ENCODE measurements at places on chromosomes 12 and 14.

GRCh38 chr14:91843437-91843836 lies 23.9 kb downstream of the TC2N start:
- no peak for DNase-seq

GRCh38 chr14:94342334-94342934 lies 19.3 kb upstream of the SERPINA6 start:
- DNase-seq: peak; percentile 98

GRCh38 chr12:76764856-76765255 lies 941 bp downstream of the ZDHHC17 start:
- DNase-seq: no peak

DNA sequence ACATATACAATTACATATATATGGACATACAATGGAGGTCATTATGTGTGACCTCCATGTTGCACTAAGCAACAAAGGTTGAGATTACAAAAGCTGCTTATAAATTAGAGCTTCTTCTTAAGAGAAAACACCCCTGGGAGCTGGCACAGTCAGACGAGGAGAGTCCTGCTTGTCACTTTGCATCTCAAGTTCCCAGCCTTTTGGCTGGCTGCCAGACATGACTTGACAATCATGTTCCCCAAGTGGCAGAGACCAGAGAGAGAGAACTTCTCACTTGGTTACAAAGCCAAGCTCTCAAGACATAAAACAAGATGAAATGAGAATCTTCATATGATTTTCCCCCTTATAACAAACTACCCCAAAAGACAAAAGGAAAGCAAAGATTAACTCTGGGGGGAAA lies 8.5 kb upstream of the SYNJ2BP start:
- DNase-seq: no peak

DNA sequence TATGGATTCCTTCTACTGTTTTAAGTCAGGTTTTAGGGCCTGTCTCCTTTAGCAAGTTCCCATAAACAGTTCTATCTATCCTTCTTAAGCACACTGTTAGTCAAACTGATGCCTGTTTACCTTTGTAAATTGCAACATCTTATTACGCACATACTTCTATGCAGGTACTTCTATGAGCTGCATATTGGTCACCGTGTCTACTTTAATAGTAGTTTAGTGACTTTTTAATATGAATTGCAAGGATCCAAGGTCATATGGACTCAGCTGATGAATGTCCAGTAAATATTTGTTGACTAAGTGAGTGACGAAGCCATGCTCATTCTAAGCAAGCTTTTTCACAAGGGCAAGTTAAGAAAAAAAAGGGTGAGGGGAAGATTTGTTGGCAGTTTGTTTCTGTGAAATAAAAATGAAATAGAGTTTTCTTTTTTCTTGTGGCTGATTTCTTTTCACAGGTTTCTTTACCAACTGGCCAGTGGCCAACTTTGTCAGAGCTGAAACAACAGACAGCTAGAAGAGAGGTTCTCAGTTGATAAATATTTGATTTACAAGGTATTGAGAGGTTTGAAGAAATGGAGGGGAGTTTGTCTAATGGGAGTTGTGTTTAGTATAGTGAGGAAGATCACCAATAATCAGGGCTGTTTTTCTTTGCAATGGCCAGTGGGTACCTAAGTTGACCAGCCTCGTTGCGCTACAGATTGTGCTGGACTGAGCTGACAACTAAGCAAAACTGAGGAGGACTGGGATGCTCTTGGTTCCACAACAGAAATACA lies 141.1 kb downstream of the SLC15A5 start:
- no peak for DNase-seq

DNA sequence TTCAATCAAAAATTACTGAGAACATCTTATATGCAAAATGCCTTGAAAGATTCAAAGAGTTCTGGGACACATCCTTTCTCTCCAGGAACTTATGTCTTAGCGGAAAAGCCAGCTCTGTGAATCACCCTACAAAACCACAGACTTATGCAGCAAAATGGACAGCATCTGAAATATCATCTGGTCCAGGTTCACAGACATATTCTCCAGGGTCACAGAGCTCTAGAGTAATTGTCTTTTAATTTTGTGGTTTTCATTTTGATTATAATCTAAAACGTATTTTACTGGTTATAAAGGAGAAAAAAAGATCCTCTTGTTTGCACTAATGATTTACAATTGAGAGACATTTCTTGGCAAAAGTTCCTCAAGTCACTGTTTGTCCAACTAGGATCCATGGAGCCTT lies 246.2 kb downstream of the MSRB3 start:
- DNase-seq: peak; percentile 77

- DNase-seq: no peak
Observed at GRCh38 chr14:58739674-58740073, 101.9 kb downstream of the DACT1 start.

GRCh38 chr14:89493877-89494634 lies 77.0 kb upstream of the FOXN3 start:
- no peak for DNase-seq

- DNase-seq: peak; percentile 71
Observed at GRCh38 chr12:94263905-94264561, 115.7 kb downstream of the PLXNC1 start.

GRCh38 chr14:52356025-52356424 lies 41.9 kb downstream of the PTGER2 start:
- DNase-seq: no peak

Data from fibroblast of skin of left biceps (primary cell).